Right cardiac atrium (tissue), 5 donors: ENCODE measurements at places on chromosomes 1 and 21. TPM values are rescaled to one million over a fixed set of nuclear protein-coding genes. Genes with fewer than 3 reads are reported as not detected.

Gene KRTAP20-1
- polyA plus RNA-seq, result not detected

Gene NEXN
- 418 TPM for polyA plus RNA-seq

Gene DHX9
- 41.3 TPM for polyA plus RNA-seq

Gene PLA2G4A
- polyA plus RNA-seq, result 3.2 TPM

Gene CD1E
- not detected for polyA plus RNA-seq

Gene LCE1B
- not detected for polyA plus RNA-seq

Gene LAD1
- 5.0 TPM for polyA plus RNA-seq

Gene IL22RA1
- polyA plus RNA-seq, result 0.29 TPM

Gene ICOSLG
- 0.57 TPM for polyA plus RNA-seq

Gene HOOK1
- polyA plus RNA-seq, result 3.9 TPM

Gene ZNF683
- not detected for polyA plus RNA-seq
